ENCODE measurements at places on chromosomes 5 and 9. TPM values are rescaled to one million over a fixed set of nuclear protein-coding genes. Genes with fewer than 3 reads are reported as not detected.

- H3K36me3 ChIP-seq = no peaks in the 10 kb centered on the region
- no peaks in the 10 kb centered on the region for H3K27me3 ChIP-seq
- DNase-seq = no peak
- H3K4me1 ChIP-seq = no peaks in the 10 kb centered on the region
Observed at GRCh38 chr9:138020795-138021182, 143.2 kb downstream of the CACNA1B start.

GRCh38 chr5:154103233-154103632 lies 64.5 kb downstream of the MFAP3 start:
- peaks cover 36% of the 10 kb centered on the region for H3K27me3 ChIP-seq
- H3K4me3 ChIP-seq = no peak overlapping the region
- H3K4me1 ChIP-seq = no peaks in the 10 kb centered on the region
- H3K36me3 ChIP-seq = no peaks in the 10 kb centered on the region

GRCh38 chr9:97703437-97704344 lies 6.6 kb upstream of the XPA start:
- DNase-seq = peak; percentile 85
- peaks cover 9% of the 10 kb centered on the region for H3K27me3 ChIP-seq
- peaks cover 59% of the 10 kb centered on the region for H3K4me1 ChIP-seq
- H3K4me3 ChIP-seq = peak overlapping the region; percentile 73

DNA sequence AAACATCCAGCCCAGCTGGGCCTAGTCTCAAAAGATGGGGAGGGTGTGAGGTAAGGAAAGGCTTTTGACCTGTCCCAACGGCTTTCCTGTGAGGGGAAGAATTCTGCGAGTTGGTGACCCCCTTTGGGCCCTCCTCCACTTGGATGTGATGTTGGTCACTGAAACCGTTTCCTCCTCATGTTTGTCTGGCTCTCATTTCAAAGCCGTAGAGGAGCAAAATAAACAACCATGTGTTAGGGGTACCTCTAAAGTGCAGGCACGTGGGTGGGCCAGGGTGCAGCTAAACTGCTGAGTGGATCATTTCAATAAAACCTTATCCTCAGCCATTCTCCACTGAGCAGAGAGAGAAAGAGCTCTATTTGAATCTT lies 84.3 kb upstream of the MELK start:
- H3K4me1 ChIP-seq = peaks cover 42% of the 10 kb centered on the region
- no peak for DNase-seq
- peak overlapping the region; percentile 91 for H3K4me3 ChIP-seq
- H3K27ac ChIP-seq = peak overlapping the region; percentile 96
- H3K36me3 ChIP-seq = no peaks in the 10 kb centered on the region

- H3K36me3 ChIP-seq = no peaks in the 10 kb centered on the region
- H3K27me3 ChIP-seq = peaks cover 13% of the 10 kb centered on the region
- H3K4me3 ChIP-seq = no peak overlapping the region
- H3K4me1 ChIP-seq = peaks cover 29% of the 10 kb centered on the region
- no peak for DNase-seq
- no peak overlapping the region for H3K27ac ChIP-seq
Observed at GRCh38 chr5:135462304-135462703, 10.2 kb upstream of the TIFAB start.

Gene BARHL1
- not detected for total RNA-seq

Gene KIF4B
- 0.11 TPM for total RNA-seq

GRCh38 chr5:143592648-143593047 lies 189.2 kb upstream of the NR3C1 start:
- no peak for DNase-seq
- H3K27me3 ChIP-seq = no peaks in the 10 kb centered on the region
- peaks cover 23% of the 10 kb centered on the region for H3K4me1 ChIP-seq
- no peak overlapping the region for H3K4me3 ChIP-seq
- H3K36me3 ChIP-seq = no peaks in the 10 kb centered on the region

DNA sequence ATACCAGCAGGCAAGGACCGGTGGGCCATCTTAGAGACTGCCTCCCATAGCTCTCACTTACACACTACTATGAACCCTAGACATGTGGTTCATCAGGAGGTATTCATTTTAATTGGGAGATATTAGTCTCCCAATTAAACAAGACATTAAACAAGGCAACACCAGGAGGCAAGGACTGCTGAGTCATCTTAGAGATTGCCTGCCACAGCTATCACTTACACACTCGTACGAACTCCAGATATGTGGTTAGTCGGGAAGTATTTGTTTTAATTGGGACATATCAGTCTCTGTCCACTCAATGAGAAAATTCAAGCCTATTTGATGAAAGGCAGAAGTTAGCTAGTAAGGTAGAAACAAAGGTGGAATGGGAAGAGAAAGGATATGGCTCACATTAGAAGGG lies 343.9 kb downstream of the NFIB start:
- H3K4me3 ChIP-seq = no peak overlapping the region
- no peaks in the 10 kb centered on the region for H3K4me1 ChIP-seq
- peaks cover 11% of the 10 kb centered on the region for H3K27me3 ChIP-seq
- H3K27ac ChIP-seq = no peak overlapping the region
- no peaks in the 10 kb centered on the region for H3K36me3 ChIP-seq

Gene FAM221B
- total RNA-seq = not detected

- H3K27ac ChIP-seq = peak overlapping the region; percentile 12
- no peaks in the 10 kb centered on the region for H3K36me3 ChIP-seq
- H3K27me3 ChIP-seq = no peaks in the 10 kb centered on the region
- H3K4me3 ChIP-seq = no peak overlapping the region
- peaks cover 41% of the 10 kb centered on the region for H3K4me1 ChIP-seq
Observed at GRCh38 chr9:83935276-83935935, 14.2 kb upstream of the KIF27 start.

DNA sequence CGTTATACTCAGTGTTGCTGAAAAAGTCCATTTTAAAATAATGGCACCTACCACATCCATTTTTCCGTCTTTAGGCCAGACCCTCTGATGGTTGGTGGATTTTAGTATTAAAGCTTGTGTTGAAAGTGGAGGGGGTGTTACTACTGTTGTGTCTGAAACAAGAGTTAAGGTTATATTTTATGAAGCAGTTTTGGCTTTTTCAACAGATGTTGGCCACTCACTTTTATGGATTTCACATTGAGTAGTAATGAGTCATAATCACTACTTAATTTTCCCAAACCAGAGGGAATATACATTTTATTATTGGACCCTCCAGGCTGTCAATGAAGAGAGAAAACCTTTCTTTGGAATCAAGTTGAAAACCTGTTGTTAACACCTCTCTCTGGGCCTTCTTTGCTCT lies 88.0 kb downstream of the TRIO start:
- H3K4me3 ChIP-seq = peak overlapping the region; percentile 15
- H3K4me1 ChIP-seq = peaks cover 98% of the 10 kb centered on the region
- H3K36me3 ChIP-seq = peaks cover 56% of the 10 kb centered on the region
- H3K27me3 ChIP-seq = peaks cover 4% of the 10 kb centered on the region
- H3K27ac ChIP-seq = peak overlapping the region; percentile 59

Gene SLC34A1
- total RNA-seq = not detected

Gene FLT4
- not detected for total RNA-seq

GRCh38 chr5:179265514-179266290 lies 79.6 kb downstream of the ADAMTS2 start:
- H3K27ac ChIP-seq = peak overlapping the region; percentile 98
- H3K27me3 ChIP-seq = peaks cover 8% of the 10 kb centered on the region
- H3K4me3 ChIP-seq = peak overlapping the region; percentile 72
- peaks cover 4% of the 10 kb centered on the region for H3K36me3 ChIP-seq
